ENCODE measurements at places on chromosomes 2 and 18.
A peak's percentile ranks its signal among the peaks of the same experiment; 100 is the strongest.

- DNase-seq: peak; percentile 93
These were observed 598 bp upstream of the WBP1 start for GRCh38 chr2:74457549-74458131.

- no peak for DNase-seq
These were observed 5.0 kb upstream of the ZSWIM2 start for GRCh38 chr2:186853951-186854350.

- DNase-seq: no peak
These were observed 173.3 kb upstream of the ZEB2 start for GRCh38 chr2:144693179-144693578.

GRCh38 chr2:58680755-58681310 is 439.7 kb upstream of the FANCL start:
- DNase-seq: no peak

- DNase-seq: no peak
These were observed 194.1 kb downstream of the ANAPC1 start for GRCh38 chr2:111689941-111690340.

GRCh38 chr2:186328838-186329237 is 157.2 kb upstream of the ZC3H15 start:
- no peak for DNase-seq

- no peak for DNase-seq
These were observed 7.6 kb upstream of the ASXL2 start for GRCh38 chr2:25885933-25886332.
